Stimulated activated CD4-positive, alpha-beta T cell treated with anti-CD3 and anti-CD28 coated beads, Interleukin-1b, Interleukin-23, amount 100 ng/mL, for 1 hour (primary cell): ENCODE measurements at places on chromosomes 7 and 10.

GRCh38 chr7:106384373-106384772, 99.6 kb upstream of the NAMPT start:
- DNase-seq = no peak

DNA sequence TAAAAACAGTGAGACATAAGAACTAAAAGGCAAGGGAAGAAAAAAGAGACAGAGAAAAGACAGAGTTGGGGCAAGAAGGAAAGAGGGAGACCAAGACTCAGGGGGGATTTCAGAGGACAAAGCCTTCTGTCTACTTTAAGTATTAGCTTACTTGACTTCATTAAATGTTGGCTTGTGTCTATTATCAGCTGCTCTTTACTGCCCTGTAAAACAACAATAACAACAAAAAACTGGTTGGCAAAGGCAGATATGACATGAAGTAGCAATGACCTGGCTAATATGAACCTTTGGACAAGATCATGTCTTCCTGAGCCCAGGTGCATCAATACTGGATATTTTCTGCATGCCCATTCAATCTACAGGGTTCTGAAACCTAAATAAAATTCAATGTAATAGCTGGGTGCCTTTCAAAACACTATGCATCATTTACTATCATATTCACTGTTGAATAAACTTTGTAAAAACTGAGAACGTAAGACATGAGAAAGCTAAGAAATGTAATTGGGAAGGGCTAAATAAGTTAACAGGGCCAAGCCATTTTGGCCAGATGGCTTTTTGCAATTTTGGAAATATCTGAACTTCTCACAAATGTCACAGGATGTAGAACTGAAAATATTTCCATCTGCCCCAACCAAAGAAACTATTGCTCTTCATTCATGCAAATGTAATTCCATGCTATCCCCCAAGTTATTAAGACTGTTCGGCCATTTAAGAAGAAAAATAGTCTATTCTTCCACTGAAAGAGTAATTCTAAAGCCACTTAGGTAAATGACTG, 49.4 kb downstream of the LRRN3 start:
- no peak for DNase-seq

DNA sequence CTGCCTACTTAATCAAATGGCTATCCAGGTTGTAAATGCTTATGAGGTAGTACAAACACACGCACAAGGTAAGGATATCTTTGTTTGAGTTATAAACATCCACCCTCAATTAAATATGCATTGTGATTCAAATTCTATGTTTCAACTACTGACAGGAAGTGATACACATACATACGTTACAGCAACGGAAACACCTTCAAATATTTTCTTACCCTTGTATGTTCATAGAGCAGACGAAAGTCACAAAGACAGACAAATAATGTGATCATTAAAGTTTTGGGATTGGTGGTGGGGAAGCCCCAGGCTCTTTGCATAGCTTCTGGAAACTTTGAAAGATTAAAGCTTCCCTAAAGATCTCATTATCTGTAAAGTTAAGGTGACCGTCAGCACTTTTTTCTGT, 521.0 kb downstream of the PARD3 start:
- no peak for DNase-seq

DNA sequence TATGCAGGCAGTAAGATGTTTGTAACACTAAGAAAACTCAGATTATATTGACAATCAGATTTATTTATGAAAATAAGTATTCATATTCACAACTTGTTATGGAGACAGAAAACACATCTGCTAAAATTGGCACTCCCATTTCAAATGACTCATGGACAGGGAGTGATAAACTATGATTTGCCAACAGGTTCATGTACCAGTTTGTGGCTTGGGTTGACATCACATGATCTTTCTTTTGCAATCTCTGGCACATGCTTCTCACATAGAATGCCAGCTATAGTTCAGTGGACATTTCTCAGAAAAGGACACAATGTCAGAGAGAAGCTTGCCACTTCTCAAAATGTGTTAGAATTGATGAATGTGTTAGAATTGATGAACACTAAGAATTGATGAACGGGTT, 663.2 kb upstream of the ANKRD30A start:
- no peak for DNase-seq

GRCh38 chr7:120070201-120070600, 202.8 kb upstream of the KCND2 start:
- no peak for DNase-seq

- no peak for DNase-seq
Observed at GRCh38 chr10:36681751-36682632, 443.4 kb upstream of the ANKRD30A start.

DNA sequence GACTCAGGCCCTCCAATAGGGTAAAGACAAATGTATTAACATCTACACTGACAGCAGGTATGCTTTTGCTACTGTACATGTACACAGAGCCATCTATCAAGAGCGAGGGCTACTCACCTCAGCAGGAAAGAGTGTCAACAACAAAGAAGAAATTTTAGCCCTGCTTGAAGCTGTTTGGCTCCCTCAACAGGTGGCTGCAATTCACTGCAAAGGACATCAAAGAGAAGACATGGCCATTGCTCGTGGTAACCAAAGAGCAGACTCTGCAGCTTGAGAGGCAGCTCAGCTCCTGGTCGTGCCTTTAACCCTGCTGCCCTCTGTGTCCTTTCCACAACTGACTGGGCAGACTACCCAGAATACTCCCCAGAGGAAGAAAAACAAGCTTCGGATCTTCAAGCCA, 5.1 kb downstream of the AKR1B15 start:
- DNase-seq = no peak

DNA sequence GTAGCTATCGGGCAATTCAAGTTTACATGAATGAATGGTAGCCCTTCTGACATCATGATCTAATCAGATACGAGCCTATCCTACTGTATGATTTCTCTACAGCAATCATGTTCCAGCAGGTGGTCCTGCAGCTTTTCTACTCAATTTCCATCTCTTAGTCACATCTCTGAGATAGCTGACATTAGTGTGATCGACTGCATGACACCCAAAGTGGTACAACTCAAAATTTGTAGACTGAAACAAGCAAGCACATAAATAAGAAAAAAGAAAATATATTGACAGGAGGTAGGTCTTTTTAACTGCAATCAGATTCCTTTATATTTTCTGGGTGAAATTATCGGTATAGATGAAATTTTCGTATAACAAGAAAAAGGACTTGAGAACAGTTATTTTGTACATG, 132.0 kb downstream of the PPP1R17 start:
- no peak for DNase-seq

GRCh38 chr7:145902123-145902522, 214.5 kb upstream of the CNTNAP2 start:
- DNase-seq = no peak

- peak; percentile 3 for DNase-seq
Observed at GRCh38 chr10:102009801-102010425, 46.1 kb downstream of the ARMH3 start.

- DNase-seq = no peak
Observed at GRCh38 chr10:111481866-111482265, 405.0 kb downstream of the ADRA2A start.

GRCh38 chr7:28882869-28883470, 75.2 kb downstream of the TRIL start:
- no peak for DNase-seq

- DNase-seq = no peak
Observed at GRCh38 chr7:113606325-113606724, 312.5 kb downstream of the PPP1R3A start.

GRCh38 chr10:26566525-26567350, 128.6 kb downstream of the APBB1IP start:
- DNase-seq = no peak

GRCh38 chr7:135251496-135252391, 18.1 kb downstream of the STRA8 start:
- DNase-seq = no peak

DNA sequence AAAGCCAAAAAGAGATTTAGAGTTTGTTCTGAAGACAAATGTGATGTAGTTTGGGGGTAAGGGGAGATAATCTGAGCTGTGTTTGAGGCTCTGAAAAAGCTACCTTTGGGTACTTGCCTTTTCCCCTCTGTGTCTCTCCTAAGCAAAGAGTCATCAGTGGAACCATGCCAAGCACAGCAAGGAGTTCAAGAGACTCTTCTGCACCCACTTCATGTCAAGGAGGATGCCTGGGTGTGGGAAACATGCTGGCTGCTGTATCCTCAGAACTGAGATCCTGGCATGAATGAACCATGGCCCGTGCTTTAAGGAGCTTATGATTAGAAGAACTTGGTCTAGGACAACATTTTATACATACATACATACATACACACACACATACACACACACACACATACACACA, 142.9 kb downstream of the NOC3L start:
- DNase-seq = no peak

GRCh38 chr10:78896159-78896928, 172.4 kb upstream of the ZMIZ1 start:
- no peak for DNase-seq

- DNase-seq = no peak
Observed at GRCh38 chr7:25860275-25861163, 291.5 kb upstream of the NFE2L3 start.

DNA sequence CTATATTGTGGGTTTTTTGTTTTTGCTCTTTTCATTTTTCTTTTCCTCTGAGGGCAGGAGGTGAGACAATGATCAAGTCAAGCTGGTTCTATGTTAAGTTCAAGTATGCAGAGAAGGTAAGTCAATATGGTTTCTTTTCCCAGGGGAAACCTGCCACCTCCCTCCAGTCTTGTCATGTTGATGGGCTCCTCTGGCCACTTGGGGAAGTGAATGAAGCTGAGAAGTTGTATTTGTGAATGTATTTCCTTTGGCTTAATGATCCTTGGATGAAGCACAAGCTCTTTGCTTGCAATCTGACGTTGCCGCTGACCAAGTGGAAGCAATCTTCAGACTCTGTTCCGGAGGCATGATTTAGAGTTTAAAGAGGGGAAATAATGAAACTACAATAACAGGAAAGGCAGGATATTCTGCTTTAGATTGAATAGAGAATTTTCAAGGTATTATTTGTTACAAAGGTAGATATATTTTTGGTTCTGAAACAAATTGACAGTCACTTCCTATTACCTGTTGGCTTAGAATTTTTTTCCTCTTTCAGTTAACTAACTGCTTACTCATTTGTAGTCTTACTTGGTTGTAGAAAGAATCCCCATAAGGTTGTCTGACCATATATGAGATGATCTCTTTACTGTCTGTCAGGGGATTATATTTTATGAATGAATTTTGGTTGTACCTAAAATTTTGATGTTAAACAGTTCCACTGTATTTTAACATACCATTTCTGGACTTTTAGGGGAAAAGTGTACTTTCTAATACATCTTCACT, 369.6 kb downstream of the AUTS2 start:
- no peak for DNase-seq

DNA sequence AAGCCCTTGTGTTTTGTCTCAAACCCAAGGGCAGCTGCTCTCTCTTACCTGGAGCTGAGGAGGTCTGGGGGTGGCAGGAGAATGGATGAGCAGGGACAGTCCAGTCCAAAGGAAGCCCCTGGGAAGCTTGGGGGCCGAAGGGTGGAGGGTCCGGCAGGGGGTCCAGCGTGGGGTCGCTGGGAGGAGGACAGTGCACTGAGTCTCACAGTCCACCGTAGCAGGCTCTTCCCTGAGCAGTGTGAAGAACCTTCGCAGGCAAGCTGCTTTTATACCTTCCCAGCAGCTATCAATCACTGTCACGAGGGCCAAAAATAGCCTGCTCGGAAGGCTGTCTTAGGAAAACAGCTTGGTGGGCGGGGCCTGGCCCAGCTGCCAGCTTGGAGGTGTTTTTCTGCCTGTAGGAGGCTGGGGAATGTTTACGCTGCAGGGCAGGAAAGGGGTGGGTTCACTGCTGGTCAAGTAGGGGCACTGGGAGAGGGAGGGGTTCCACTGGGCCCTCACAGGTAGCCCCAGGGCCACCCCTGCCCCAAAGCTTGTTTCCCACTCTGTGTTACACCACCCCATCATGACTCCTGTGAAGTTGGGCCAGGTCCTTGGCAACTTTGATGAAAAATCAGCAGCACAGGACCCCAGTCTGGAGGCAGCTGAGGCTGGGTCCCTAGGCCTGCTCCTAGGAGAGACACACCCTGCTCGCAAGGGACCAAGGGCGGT, at the start of gene DEPP1:
Gene DEPP1 (minus strand): TSS at position 240 of the 711 bp plus-strand sequence. CDS start 779 bp downstream, outside the sequence.
- DNase-seq = no peak

GRCh38 chr10:72550239-72550638, 75.6 kb downstream of the MICU1 start:
- no peak for DNase-seq

GRCh38 chr7:49850921-49851613, 77.6 kb downstream of the VWC2 start:
- no peak for DNase-seq

- no peak for DNase-seq
Observed at GRCh38 chr7:78018641-78019446, 220.3 kb downstream of the PHTF2 start.

DNA sequence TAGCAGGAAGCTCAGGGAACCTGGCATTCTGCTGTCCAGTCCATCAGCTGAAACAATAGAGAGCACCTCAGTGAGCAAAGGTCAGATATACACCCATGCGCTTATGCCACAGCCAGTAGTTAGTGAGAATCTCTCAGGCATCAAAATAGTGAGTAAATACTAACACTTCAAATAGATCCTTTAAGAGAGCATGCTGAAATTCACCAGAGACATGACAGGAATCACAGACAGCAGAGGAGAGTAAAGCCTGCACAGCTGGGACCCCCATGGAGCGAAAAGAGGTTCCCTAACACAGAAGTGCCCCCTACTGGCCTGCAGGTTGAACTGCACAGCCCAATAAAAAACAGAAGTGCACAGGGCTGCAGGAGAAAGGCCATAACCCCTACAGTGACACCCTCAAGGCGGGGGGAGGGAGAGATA, 57.6 kb upstream of the ANTXRL start:
- no peak for DNase-seq

DNA sequence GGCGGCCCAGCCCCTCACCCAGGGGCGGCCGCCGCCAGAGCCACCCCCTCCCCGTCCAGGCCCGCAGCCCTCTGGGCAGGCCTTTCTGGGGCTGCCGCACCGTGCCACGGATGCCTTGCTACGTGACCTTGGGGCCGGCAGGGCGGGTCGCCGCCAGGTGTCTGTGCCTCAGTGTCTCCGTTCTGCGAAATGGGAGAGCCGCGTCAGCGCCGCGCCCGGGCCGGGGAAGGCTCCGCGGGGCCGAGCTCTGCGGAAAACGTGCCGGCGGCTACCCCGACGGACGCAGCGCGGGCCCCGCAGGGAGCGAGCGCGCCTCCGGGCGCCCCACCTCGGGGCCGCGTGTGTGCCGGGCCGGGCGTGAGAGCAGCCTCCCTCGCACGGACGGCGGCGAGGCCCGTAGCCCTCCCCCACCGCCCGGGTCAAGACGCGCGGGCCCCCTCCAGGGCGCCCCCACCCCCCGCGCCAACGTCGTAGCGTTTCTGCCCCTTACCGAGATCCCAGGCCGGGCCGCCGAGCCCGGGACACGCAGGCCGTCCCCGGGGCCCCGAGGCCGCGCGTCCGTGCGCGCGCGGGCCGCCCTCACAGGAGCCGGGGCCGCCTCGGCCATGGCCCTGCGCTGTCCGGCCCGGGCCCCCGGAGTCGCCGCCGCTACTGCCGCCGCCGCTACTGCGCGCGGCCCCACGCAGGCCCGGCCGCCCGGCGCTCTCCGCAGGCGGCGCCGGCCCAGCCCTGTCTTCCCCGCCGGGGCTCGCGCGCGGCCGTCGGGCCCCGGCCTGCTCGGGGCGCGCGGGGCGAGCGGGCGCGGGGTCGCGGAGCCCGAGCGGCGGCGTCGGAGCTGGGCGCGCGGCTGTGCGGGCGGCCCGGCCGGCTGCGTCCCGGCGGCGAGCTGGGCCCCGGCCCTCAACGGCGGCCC, 1.1 kb downstream of the ZNF777 start:
- no peak for DNase-seq

GRCh38 chr10:17026686-17027485, 102.7 kb downstream of the CUBN start:
- DNase-seq = no peak
